ENCODE measurements at places on chromosomes 1 and 21.

GRCh38 chr1:17188217-17188616 lies 16.7 kb upstream of the PADI1 start:
- DNase-seq: no peak

GRCh38 chr1:1058921-1059493 lies 15.1 kb downstream of the RNF223 start:
- no peak for DNase-seq

DNA sequence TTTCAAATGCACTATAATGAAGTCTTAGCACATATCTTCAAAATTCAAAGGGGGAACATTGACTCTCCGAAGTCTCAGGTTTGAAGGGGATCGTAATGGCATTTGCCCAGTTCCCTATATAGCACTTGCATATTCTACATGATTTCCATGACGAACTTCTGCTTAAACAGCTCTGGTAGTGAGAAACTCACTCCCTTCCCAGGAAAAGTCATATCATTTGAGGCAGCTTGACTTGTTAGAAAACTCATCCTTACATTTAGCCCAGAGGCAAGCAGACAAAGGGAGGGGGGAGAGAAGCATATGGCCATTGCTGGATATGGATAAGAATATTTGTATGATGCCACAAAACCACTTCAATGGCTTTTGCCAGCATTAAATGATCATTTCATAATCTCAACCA lies 27.0 kb upstream of the TTLL7 start:
- no peak for DNase-seq

- DNase-seq: peak; percentile 90
Observed at GRCh38 chr1:43853161-43853921, 80.3 kb upstream of the ARTN start.

DNA sequence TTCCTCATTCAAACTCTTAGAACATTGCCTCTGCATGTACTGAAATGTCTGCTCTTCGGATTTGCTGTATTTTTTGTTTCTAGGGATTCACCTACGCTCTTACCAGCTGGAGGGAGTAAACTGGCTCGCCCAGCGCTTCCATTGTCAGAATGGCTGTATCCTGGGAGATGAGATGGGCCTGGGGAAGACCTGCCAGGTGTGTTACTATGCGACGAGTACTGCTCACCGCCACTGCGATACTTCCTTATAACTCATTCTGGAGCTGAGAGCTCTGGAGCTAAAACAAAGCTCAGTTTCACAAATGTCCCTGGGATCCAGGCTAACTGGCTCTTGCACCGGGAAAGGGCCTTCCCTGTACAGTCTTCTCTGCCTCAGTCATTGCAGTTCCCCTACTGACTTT lies 10.1 kb downstream of the CHD1L start:
- no peak for DNase-seq

GRCh38 chr1:36594023-36594422 lies 111.3 kb upstream of the CSF3R start:
- DNase-seq: no peak

- no peak for DNase-seq
Observed at GRCh38 chr1:194658090-194658439, 1471.7 kb upstream of the B3GALT2 start.

- DNase-seq: no peak
Observed at GRCh38 chr21:21415741-21416140, 417.5 kb downstream of the NCAM2 start.

Data from NCI-H446 (cell line).